ENCODE measurements at places on chromosomes 3 and 15.

- DNase-seq: no peak
These were observed 132.7 kb upstream of the RGMA start for GRCh38 chr15:93221759-93222158.

- no peak for DNase-seq
These were observed 329.9 kb upstream of the ROBO1 start for GRCh38 chr3:80097674-80098073.

GRCh38 chr15:90078965-90079364, 23.3 kb downstream of the IDH2 start:
- DNase-seq: no peak

DNA sequence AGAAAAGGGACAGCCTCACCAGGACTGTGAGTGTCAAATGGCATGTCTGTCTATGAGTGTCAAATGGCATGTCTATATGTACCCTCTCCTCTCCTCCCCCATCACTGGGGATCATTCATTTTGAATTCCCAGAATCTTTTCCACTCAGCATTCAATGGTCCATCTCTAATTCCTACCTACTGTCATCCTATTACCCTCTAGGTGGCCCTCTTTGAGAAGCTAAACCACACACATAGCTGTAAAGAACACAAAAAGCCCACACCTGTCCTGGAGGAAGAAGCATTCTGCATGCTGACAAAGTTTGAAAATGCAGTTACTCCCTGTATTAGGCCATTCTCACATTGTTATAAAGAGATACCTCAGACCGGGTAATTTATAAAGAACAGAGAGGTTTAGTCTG, 46.2 kb upstream of the PYDC2 start:
- DNase-seq: no peak

GRCh38 chr3:192892981-192893700, 24.5 kb downstream of the MB21D2 start:
- DNase-seq: peak; percentile 75

DNA sequence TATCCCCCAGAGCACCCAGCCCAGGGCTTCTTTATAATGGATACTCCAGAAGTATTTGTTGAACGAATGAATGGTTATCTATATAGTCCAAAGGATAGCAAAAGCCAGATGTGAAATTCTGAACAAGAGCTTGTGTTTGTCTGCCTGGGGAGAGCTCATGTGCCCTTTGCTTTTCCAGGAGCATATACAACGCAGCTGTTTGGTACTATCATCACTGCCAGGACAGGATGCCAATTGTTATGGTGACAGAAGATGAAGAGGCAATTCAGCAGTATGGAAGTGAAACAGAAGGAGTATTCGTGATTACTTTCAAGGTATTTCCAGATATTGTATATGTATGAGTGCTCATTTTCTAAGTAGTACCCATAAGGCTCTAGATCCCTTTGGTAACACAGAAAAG, 15.2 kb downstream of the DIS3L start:
- DNase-seq: no peak

DNA sequence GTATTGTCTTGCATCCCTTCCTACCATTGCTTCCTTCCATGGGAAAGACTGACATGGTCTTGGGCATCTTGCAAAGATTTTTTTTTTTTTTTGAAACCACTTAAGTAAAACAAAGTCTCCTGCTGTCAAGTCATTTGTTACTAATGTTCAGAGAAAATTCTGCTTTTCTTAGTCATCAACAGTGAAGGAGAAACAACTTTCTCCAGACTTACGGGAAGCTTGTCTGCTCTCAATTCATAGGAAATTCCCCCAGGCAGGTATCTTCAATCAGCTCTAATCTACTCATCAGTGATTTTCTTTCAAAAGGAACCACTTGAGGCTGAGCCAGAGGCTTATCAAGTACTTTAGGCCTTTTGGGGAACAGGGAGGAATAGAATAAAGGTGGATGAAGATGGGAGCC, 15.9 kb upstream of the DRD3 start:
- no peak for DNase-seq

- no peak for DNase-seq
These were observed 57.2 kb downstream of the CBLB start for GRCh38 chr3:105811518-105812193.

- DNase-seq: no peak
These were observed 11.0 kb downstream of the FYCO1 start for GRCh38 chr3:45984331-45985312.

DNA sequence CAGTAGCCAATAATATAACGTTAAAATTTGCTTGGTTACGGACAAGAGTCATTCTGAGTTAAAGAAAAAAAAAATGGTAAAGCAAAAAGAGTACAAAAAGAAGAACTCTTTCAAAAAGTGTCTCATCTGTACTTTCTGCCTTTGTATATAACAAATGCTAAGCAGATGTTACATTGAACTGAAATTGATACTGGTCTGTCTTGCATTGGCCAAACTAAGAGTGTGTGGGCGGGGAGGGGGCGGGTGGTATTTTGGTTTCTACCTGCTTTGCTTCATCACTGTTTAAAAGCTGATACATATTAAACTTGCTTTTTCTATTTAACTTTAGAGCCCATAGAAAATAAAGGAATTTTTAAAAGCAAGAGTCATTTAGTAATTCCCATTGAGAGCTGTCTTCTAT, 215.0 kb upstream of the THBS1 start:
- DNase-seq: no peak

DNA sequence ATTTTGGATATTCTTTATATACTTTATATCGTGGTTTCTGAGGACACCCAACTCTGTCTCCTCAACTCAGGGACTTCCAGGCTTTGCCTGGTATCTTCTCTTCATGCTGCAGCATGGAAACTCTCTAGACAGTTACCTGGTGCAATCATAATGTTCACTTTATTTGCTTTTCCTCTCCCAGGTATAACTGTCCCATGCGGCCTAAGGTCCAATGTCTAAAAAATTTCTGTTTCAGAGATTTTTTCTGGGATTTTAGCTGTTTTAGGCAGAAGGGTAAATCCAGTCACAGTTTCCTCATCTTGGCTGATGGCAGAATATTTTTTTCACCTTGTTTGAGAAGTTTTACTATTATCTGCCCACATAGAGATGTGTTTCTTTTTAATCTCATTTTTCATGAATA, 139.9 kb upstream of the KCNMB2 start:
- DNase-seq: no peak

DNA sequence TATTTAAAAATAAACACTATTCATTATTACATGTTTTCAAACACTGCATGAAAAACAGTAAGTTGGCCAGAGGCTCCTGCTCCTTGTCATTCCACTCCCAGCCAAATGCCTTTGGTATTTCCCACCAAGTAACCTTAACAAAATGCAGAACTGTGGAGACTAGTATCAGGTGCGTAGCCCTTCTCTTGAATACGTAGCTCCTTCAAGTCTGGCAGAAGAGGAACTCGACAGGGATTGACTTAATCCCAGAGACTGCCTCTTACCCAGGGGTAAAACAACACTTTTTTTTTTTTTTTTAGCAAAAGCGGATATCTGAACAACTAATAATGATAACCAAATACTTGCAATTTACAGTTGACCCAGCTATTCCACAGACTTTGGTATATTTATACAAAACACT, 738 bp downstream of the COMMD2 start:
- no peak for DNase-seq

DNA sequence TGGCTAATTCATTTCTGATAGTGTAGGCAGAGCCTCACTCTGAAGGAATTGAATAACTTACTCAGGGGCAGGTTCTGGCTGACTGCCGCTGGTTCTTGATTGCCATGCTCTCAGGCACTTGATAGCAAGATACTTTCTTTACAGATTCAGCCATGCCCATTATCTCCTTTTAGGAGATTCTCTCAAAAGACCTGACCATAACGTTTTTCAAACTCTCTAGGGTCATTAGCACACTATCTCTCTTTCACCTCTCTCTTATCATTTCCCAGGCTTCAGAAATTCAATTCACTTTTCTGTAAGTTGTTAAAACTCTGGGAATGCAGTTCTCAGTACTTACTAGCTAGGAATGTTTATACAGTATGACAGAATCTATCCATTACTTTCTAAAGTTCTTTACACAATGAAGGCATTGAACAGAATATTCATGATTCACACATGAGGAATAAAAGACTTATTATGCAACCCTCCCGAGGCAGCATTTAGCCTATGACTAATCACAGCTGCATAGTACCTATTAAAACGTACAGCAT, 850.3 kb upstream of the CADM2 start:
- no peak for DNase-seq

DNA sequence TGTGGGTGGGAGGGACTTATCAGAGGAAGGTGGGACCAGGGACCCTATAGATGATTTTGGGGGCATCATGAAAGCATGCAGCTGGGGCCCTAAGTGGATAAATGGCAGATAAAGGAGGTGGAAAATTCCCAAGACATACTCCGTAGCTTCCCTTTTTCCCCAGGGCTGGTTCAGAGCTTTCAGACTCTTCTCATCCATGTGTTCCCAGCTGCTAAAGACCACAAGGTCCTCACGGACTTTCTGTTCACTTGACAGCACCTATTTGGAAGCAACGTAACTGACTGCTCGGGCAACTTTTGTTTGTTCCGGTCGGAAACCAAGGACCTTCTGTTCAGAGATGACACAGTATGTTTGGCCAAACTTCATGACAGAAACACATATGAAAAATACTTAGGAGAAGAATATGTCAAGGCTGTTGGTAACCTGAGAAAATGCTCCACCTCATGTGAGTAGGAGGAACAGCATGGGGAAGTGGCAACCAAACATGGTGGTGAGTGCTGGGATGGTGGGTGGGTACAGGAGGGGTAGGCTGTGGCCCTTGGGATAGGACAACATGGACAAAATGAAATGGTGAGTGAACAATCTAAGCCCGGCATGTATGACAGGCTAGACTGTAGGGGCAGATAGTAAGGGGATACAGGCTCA, 28.7 kb upstream of the SRPRB start:
- no peak for DNase-seq

DNA sequence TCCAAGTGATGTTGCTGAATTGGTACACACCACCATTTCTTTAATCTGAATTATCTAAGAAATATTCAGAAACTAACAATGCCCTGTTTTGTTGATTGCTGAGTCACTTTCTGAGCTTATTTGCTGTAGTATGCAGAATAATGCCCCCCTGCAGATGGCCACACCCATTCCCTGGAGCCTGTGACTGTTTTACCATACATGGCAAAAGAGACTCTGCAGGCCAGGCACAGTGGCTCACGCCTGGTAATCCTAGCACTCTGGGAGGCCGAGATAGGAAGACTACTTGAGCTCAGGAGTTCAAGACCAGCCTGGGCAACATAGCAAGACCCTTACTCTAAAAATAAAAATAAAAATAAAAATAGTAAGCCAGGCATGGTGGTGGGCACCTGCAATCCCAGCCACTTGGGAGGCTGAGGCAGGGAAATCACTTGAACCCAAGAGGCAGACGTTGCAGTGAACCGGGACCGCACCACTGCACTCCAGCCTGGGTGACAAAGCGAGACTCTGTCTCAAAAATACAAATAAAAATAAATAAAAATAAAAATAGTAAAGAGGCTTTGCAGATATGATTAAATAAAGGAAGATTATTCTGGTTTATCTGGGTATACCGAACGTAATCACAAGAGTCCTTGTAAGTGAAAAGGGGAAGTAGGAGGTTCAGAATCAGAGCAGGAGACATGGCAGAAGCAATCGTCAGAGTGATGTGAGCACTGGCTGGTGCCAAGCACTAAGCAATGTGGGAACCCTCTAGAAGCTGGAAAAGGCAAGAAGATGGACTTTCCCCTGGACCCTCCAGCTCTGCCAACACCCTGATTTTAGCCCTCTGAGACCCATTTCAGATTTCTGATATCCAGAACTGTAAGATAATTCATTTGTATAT, 19.0 kb downstream of the PCYT1A start:
- no peak for DNase-seq

DNA sequence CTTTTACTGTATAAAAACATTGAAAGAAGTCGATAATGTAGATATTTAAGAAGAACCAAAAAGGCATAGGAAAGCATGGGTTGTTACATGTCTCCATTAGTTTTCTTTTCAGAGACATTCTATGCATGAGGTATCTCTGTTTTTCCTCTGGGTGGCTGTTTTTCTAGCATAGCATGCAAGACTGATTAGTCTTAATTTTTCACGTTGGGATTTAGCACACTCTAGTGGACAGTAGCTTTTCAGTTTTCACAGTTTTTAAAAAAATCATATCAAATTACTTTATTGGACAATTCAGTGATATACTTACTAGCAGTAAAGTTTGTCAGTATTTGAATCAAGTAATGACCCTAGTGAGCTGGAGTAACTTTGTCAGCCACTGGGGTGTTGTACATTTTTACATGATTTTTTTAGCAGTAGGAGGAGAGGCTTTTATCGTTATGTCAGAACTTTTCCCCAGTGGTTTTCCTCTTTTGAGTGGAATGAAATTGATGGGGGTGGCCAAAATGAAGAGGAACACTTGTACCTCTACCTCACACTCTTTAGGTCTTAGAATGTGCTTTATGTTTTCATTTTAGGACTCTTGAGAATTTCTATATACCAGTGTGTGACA, 57.2 kb downstream of the SEC22A start:
- DNase-seq: no peak

- no peak for DNase-seq
These were observed 209.7 kb upstream of the RARB start for GRCh38 chr3:25218362-25218761.

GRCh38 chr3:171890398-171890797, 47.2 kb downstream of the TMEM212 start:
- peak; percentile 21 for DNase-seq

DNA sequence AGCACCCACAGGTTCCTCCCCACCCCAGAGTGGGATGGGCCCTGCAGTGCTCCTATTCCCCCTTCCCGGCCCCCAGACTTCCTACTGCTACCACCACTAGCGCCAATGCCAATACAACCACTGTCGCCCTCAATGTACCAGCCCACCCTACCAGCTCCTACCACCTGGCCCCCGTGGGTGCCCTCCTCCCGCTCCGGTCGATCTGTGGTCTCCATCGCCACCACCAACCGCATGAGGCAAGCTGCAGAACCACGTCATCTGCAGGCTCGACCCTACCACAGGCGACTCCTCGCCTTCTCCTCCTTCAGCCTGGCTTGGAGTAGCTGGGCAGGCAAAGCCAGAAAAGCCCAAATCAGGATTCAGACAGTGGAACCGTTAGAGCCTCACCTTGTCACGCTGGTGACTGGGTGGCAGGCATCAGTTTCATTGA, 179.3 kb downstream of the POTEB3 start:
- no peak for DNase-seq

DNA sequence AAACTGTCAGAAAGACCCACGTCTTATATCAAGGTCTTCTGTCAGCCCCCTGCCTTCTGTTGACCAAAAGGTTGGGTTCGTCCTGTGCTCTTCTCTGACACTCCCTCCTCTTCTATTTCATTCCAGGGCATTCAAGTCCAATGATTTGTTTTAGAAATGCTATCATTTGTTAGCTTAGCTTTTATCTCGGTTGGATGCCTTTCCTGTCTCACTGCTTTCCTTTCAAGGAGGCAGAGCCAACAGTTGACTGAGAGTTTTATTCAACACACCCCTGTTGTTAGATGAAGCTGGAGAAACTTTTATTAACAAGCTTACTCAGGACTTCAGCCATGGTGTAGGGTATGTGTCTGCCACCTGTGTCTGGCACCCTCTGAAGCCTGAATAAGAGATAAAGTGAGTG, 112.0 kb upstream of the SLC7A14 start:
- no peak for DNase-seq

DNA sequence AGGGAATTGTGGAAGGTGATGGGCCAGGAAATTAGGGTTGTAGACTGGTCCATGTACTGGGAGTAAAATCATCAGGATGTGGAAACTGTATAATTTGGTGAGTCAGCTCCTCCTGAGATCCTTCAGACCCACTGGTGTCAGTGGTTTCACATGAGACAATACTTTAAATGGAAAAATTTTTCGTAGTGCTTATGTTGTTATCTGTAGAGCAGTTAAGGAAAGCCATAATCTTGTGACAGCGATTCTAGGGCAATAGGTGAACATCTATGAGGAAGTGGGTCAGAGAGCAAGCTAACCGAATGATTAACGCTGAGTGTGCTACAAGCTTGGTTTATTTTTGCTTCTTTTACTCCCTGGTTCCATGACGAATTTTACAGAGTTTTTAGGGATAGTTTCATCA, 200.6 kb downstream of the CADM2 start:
- DNase-seq: no peak
